ENCODE measurements at places on chromosomes 16 and 17.

- no peak for DNase-seq
These were observed 2.7 kb upstream of the ALDH3A1 start for GRCh38 chr17:19750835-19751234.

GRCh38 chr17:81120149-81120484, 45.2 kb upstream of the PVALEF start:
- no peak for DNase-seq

DNA sequence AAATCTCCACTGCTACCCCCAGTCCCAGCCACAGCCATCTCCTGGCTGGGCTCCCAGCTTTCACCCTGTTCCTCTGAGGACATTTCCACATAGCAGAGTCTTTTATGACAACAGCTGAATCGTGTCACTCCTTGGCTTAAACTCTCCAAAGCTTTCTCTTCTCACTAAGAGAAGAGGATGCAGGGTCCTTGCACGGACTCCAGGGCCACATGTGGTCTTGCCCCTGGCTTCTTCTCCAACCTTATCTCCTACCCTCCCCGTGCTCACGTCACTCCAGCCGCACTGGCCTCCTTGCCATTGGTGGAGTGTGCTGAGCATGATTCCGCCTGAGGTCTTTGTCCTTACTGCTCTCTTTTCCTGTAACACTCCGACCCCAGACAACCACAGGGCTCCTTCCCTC, 39.9 kb upstream of the CCDC182 start:
- DNase-seq, result no peak

DNA sequence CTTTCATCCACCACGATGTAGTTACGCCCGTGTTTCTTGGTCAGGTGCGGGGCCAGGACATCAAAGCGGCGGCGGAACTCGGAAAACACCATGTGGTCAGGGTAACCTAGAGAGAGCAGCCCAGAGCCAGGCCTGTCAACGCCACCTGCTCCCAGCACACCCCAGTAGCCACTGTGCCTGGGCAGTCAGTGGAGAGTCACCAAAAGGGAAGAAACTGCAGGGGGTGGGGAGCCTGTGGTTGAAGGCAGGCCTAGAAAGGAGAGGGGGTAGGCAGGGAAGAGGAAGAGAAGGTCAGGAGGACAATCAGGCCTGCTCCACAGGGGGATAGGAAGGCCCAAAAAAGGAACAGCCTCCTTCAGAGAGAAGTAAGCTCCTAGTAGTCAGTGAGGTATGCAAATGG, 64.1 kb downstream of the PIPOX start:
- DNase-seq, result no peak

DNA sequence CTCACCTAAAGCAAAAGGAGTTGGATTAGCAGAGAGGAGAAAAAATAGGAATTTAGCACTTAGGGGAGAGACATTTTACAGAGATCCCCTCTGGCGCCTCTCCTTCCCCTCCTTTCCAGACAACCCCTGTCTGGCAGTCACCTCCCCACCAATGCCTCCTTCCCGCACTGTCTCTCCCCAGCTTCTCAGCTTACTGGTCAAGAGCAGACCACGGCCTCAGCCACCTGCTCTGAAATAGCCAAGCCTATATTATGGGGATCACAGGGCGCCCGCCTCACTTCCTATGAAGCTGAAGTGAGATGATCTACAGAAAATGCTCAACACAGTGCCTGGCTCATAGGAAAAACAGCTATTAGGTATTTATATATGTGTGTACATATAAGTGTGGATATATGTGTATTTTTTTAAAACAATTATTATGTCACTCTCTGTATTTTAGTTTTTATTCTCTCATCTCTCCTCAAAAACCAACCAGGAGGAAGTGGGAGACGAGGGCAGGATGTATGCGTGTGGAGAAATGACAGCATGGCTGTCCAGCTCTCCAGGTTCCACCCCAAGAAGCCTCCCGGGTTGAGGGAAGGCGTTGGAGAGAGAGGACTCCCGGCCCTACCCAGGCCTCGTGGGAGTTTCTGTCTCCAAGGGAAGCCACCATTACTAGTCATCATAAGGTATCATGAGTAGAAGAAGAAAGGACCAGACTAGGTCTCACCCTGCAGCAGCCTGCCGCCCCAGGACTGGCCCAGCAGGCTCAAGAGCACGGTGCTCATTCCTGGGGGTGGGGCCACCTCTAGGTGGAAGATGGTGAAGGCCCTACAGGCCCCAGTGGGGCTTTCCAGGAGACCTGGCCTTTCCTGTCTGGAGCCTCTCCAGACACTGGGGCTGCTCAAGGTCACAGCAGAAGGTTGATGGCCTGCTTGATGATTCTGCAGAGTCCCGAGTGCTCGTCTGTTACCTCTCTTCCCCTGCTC, 27.2 kb downstream of the MAP3K14 start:
- no peak for DNase-seq

GRCh38 chr17:72099919-72100318, 20.9 kb upstream of the SOX9 start:
- no peak for DNase-seq

DNA sequence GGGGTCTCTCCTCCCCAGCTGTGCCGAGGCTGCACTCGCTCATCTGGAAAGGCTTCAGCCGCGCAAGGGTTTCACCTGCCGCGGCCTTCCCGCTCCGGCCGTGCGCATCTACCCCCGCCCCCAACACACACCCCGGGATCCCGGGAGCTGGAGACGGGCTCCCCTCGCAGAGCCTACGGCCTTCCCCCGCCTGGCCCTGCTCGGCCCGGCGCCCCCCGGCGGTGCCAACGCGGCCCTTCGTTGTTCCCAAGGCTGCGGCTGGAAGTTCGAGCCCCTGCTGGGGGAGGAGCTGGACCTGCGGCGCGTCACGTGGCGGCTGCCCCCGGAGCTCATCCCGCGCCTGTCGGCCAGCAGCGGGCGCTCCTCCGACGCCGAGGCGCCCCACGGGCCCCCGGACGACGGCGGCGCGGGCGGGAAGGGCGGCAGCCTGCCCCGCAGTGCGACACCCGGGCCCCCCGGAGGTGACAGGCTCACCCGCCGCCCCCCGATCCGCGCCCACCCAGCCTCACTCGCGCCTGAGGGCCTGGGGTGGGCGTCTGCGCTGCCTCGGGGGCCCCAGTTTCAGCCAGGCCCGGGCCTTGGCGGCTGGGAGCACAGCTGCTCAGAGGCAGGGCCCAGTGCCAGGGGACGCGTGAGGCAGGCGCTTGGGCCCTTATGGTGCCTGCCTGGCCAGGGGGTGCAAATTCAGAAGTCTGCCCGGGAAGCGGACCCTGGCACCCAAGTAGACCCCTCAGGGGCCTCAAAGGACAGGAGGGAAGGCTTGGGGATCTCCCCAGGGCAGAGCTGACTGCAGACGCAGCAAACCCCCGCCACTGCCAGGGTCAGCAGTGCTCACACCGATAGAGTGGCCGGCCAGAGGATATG, 11.2 kb downstream of the GALK1 start:
- DNase-seq, result peak; percentile 65

DNA sequence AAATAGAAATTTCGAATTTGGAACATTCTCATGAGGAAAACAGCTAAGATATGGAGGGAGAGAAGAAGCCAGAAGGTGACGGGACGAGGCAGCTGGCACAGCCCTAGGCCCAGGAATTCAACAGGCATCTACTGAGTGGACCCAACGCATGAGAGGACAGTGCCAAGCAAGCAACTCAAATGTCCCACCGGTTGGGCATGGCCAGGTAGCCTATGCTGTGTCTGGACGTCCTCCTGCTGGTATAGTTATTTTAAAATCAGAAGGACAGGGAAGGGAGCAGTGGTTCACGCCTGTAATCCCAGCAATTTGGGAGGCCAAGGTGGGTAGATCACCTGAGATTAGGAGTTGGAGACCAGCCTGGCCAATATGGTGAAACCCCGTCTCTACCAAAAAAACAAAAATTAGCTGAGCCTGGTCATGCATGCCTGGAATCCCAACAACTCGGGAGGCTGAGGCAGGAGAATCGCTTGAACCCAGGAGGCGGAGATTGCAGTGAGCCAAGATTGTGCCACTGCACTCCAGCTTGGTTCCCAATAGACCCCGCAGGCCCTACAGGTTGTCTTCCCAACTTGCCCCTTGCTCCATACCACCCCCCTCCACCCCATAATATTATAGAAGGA, 2.0 kb downstream of the GH1 start:
- DNase-seq, result no peak

DNA sequence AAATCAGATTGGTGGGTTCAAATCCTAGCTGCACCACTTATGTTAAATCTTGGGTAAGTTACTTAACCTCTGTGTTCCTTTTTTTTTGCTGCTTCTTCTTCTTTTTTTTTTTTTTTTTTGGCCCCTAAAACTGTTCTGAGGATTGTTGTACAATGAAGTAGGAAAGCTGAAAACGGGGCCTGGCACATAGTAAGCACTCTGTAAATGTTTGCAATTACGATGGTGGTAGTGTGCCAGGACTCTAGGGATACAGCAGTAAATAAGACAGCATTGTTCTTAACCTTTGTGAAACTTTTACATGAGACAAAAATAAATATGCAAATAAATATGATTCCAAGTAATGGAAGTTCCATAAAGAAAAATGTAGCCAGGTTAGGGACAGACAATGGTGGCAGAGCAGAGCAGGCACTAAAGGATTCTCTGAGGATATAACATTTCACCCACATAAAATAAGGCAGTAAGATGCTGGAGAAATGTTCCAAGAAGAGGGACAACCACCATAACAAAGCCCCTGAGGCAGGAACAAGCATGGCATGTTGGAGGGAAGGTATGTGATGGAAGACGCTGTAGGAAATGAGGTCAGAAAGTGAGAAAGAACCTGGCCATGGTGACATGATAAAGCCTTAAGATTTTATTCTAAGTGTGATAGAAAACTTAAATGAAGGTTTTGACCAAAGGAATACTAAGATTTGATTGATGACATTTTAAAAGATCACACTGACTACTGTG, 127.3 kb downstream of the NLK start:
- DNase-seq, result no peak

- no peak for DNase-seq
These were observed 55.4 kb downstream of the CYB5B start for GRCh38 chr16:69479775-69480174.

DNA sequence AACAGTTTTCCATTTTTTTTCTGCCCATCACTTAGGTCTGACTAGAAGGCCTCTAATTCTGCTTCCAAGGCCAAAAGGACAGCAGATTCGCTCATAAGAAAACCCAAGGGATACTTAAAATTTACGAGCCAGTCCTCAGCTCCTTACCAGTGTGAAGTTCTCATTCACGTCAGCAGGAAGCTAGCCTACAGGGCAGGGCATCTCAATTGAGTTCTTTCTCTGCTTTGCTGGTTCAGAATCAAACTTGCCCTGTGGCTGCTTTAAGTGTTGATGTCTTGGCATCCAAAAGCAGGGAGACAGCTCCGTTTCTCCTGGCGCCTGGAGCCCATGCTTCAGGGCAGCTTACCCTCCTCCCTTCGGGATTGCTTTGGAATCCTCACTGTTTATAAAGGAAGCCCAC, 136.0 kb downstream of the ANKFN1 start:
- no peak for DNase-seq

- DNase-seq, result no peak
These were observed 9.8 kb downstream of the FASN start for GRCh38 chr17:82087961-82088837.

GRCh38 chr16:49889725-49890397, 33.9 kb upstream of the ZNF423 start:
- DNase-seq, result no peak

GRCh38 chr16:68508641-68509240, 30.4 kb upstream of the ZFP90 start:
- DNase-seq, result no peak

GRCh38 chr16:9135797-9136196, 44.4 kb downstream of the HAPSTR1 start:
- no peak for DNase-seq

- DNase-seq, result no peak
These were observed 1294.4 kb downstream of the CDH8 start for GRCh38 chr16:60741810-60742209.

GRCh38 chr16:66473654-66474519, 46.8 kb downstream of the BEAN1 start:
- no peak for DNase-seq

DNA sequence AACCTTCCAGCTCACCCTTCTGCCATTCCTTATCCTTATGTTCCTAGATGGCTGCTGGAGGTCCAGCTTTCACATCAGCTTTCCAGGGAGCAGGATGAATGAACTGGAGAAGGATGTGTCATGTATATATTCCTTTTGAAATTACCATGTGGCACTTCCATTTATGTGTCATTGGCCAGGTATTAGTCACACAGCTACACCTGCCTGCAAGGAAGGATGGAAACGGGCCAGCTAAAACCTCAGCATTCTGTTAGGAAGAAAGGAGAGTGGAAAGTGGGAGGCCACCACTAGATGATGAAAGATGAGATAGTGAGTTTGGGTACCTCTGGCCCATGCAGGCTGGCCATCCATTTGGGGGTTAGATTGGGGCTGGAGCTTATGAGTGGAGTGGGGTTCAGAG, 67.5 kb downstream of the KSR1 start:
- no peak for DNase-seq

GRCh38 chr16:85567101-85567866, 45.8 kb upstream of the GSE1 start:
- no peak for DNase-seq

- DNase-seq, result no peak
These were observed 26.7 kb upstream of the JPT2 start for GRCh38 chr16:1651094-1651973.

GRCh38 chr16:50365791-50366575, 2.8 kb downstream of the BRD7 start:
- no peak for DNase-seq

DNA sequence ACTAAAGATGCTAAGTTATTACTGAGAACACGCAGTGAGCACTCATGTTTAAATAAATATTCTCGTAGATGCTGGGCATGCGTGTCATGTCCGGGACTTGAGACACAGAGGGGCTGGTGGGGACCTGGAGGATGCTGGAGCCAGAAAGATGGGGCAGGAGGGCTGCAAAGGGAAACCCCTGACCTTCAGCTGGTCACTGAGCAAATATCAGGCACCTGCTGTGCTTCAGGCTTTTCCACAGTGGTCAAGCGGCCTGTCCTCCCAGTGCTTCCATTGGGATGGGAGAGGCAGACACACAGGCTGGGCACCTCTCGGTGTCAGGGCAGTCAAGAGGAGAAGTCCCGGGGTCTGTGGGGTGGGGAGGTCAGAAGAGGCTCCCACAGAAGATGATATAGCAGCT, 211.4 kb downstream of the GSG1L start:
- no peak for DNase-seq

DNA sequence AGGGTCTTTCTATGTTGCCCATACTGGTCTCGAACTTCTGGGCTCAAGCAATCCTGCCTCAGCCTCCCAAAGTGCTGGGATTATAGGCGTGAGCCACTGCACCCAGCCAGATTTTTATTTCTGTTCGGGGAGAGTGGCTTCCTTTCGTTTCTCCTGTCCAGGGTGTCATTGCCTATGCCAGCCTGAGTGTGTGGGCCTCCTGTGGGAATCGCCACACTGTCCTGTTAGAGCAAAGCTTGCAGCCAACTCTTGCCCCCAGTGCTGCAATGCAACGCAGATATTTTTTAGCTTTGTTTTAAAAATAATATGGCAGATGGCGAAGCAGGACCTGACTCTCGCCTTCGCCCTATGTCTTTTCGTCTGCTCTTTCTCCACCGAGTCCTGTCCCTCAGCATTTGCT, 395.0 kb downstream of the SNX29 start:
- DNase-seq, result no peak

GRCh38 chr16:4663777-4664465, 29.4 kb upstream of the NUDT16L1 start:
- no peak for DNase-seq

GRCh38 chr17:44912763-44913544, 2.3 kb downstream of the GFAP start:
- DNase-seq, result no peak

All from stimulated activated CD4-positive, alpha-beta T cell treated with anti-CD3 and anti-CD28 coated beads, Interleukin-15, amount 100 ng/mL, for 48 hours (primary cell).